Naive B cell (primary cell): ENCODE measurements at places on chromosomes 12 and 14.

DNA sequence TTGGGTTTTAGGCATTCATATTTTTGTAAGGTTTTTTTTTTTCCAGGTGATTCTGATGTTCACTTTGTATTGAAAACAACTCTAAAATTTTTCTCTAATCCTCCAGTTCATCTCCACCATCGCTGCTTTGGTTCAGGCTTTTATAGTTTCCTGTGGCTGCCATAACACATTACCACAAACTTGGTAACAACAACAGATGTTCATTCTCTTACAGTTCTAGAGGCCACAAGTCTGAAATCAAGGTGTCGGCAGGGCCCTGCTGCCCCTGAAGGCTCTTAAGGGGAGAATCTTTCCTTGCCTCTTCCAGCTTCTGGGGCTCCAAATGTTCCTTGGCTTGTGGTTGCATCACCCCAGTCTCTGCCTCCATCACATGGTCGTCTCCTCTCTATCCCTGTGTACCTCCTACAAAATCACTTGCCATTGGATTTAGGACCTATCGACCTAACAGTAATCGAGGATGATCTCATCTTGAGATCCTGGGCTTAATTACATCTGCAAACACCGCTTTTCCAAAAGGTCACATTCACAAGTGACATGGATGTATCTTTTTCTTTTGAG lies 55.2 kb downstream of the PELI2 start:
- peaks cover 14% of the 10 kb centered on the region for H3K36me3 ChIP-seq

- peaks cover 16% of the 10 kb centered on the region for H3K4me1 ChIP-seq
- H3K27me3 ChIP-seq: no peaks in the 10 kb centered on the region
- no peak overlapping the region for H3K27ac ChIP-seq
- no peak overlapping the region for H3K4me3 ChIP-seq
These were observed 104.6 kb downstream of the DAAM1 start for GRCh38 chr14:59292921-59293534.

- no peaks in the 10 kb centered on the region for H3K36me3 ChIP-seq
- no peaks in the 10 kb centered on the region for H3K4me1 ChIP-seq
- H3K27me3 ChIP-seq: peaks cover 8% of the 10 kb centered on the region
- no peak overlapping the region for H3K4me3 ChIP-seq
These were observed 5.7 kb upstream of the CLEC14A start for GRCh38 chr14:38261620-38262019.

DNA sequence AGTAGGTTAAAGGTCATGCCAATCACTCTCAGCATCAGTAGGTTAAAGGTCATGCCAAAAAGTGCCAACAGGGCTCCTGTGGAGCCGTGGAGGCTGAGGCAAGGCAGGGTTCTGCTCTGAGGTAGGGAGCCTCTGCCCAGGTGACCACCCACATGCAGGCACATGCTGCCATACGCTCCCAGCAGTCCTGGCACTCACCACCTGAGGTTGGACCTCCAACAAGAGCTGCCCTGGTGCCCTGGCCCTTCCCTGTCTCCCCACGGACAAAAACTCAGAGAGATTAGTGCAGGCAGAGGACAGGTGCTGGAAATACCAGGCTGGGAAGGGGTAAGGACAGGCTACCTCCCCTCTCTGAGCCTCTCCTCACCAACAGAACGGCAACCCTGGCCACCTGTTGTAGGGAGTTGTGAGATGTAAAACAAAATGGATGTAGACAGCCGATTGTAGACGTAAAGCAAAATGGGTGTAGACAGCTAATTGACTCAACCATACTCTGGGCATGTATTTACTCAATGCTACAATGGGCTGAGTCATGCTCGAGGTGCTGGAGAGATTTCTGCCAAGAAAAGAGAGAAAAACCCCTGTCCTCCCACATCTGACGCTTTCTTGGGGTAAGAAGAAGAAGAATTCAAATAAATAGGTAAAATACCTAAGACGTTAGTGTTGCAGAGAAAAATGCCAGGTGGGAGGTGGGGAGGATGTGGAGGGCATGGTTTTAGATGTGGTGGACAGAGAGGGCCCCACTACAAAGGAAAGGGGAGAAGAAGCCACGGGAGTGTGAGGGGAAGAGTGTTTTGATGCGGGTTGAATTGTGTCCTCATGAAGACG lies 32.4 kb downstream of the LTBP2 start:
- no peak overlapping the region for H3K27ac ChIP-seq
- H3K4me1 ChIP-seq: peaks cover 3% of the 10 kb centered on the region
- no peak overlapping the region for H3K4me3 ChIP-seq
- H3K27me3 ChIP-seq: peaks cover 17% of the 10 kb centered on the region

GRCh38 chr12:124687917-124688316 lies 120.5 kb upstream of the NCOR2 start:
- H3K36me3 ChIP-seq: no peaks in the 10 kb centered on the region
- H3K27ac ChIP-seq: no peak overlapping the region
- H3K27me3 ChIP-seq: peaks cover 28% of the 10 kb centered on the region
- H3K4me3 ChIP-seq: peak overlapping the region; percentile 53

DNA sequence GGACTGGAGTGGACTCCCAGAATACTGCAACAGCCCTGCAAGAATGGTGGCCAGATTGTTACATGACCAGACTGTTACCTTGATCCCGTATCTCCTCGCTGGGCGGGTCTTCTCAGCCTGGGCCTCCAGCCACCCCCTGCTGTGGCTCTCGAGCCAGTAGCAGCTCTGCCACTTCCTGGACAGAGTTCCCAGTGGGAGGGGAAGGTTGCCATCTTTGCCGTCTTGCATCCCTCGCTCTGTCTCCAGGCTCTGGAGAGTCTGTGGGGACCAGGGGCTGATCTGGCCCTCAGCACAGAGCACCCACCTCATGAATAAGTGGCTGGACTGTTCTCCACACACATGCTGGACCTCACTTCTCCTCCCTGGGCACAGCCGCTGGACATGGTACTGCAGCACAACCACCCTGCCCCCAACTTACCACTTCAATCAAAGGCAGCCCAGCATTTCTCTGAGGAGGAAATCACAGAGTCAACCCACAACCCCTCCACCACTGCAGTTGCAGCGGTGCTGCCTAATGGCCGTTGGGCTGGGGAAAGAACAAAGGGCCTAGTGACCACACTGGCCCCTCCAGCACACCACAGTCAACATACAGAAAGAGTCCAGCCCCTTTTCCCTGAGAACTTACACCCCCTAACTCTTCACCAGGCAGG lies 6.9 kb upstream of the KLRF1 start:
- H3K4me3 ChIP-seq: no peak overlapping the region
- no peak overlapping the region for H3K27ac ChIP-seq

DNA sequence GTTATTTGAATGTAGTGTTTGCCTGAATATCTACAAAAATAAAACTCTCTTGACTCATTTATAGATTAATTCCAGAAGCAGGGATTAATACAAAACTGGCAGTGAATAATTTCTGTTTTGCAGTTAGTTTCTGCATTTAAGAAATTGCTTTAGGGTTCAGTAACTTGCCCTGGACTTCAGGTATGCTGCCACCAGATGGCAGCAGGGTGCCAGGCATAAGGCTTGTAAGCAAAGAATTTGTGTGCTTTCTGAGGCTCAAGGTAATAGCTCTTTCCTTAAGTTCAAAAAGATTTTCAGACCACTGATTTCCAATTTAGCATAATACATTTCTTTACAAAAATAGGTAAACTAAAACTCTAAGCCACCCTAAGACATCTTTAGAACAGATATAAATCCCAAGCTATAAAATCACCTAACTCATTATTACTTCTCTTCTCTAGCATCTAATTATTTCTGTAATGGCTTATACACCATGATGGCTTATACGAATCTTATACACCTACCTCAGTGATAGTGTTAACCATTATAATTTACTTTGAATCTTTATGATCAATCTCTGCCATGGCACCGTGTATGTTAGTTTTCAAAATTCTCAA lies 398.3 kb downstream of the APAF1 start:
- peak; percentile 5 for DNase-seq
- H3K36me3 ChIP-seq: peaks cover 7% of the 10 kb centered on the region
- peaks cover 6% of the 10 kb centered on the region for H3K27me3 ChIP-seq
- peak overlapping the region; percentile 38 for H3K27ac ChIP-seq
- H3K4me3 ChIP-seq: no peak overlapping the region

DNA sequence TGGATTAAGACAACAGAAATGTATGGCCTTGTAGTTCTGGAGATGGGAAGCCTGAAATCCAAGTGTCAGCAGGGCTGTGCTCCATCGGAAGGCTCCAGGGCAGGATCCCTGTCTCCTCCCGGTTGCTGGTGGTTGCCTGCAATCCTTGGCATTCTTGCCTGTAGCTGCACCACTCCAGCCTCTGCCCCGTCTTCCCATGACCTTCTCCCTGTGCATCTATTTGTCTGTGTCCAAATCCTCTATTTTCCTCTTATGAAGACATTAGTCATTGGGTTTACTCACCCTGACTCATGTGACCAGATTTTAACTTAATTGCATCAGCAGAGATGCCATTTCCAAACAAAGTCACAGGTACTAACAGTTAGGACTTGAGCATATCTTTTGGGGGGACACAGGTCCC lies 15.1 kb downstream of the TUNAR start:
- H3K4me1 ChIP-seq: peaks cover 54% of the 10 kb centered on the region
- H3K36me3 ChIP-seq: no peaks in the 10 kb centered on the region
- DNase-seq: no peak
- H3K4me3 ChIP-seq: no peak overlapping the region
- no peak overlapping the region for H3K27ac ChIP-seq
- H3K27me3 ChIP-seq: peaks cover 16% of the 10 kb centered on the region

- no peaks in the 10 kb centered on the region for H3K36me3 ChIP-seq
- peaks cover 13% of the 10 kb centered on the region for H3K27me3 ChIP-seq
- no peak overlapping the region for H3K4me3 ChIP-seq
- H3K27ac ChIP-seq: no peak overlapping the region
- no peaks in the 10 kb centered on the region for H3K4me1 ChIP-seq
- no peak for DNase-seq
These were observed 12.5 kb upstream of the IFT81 start for GRCh38 chr12:110111476-110112334.

DNA sequence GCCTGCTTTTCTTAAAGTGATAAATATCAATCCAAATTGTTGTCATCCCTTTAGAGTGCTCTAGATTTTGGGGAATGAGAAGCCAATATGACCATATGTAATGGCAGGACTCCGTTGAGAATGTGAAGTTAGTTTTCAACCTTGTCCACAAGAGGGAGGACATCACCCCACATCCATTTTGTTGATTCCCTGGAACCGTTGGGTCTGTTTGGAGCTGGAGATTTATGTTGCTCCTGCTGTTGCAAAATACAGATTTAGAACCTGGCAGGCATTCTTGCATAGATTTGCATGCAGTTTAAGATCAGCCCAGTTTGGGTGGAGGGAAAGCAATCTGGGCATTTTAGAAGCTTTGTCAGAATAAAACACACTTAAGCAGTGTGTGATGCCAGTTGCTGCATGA lies 620.1 kb downstream of the NRXN3 start:
- DNase-seq: no peak
- no peaks in the 10 kb centered on the region for H3K36me3 ChIP-seq
- H3K27ac ChIP-seq: no peak overlapping the region
- no peak overlapping the region for H3K4me3 ChIP-seq
- H3K4me1 ChIP-seq: no peaks in the 10 kb centered on the region
- no peaks in the 10 kb centered on the region for H3K27me3 ChIP-seq

- no peak overlapping the region for H3K27ac ChIP-seq
- H3K4me3 ChIP-seq: no peak overlapping the region
- DNase-seq: no peak
These were observed 47.7 kb upstream of the CMKLR1 start for GRCh38 chr12:108386709-108387360.

DNA sequence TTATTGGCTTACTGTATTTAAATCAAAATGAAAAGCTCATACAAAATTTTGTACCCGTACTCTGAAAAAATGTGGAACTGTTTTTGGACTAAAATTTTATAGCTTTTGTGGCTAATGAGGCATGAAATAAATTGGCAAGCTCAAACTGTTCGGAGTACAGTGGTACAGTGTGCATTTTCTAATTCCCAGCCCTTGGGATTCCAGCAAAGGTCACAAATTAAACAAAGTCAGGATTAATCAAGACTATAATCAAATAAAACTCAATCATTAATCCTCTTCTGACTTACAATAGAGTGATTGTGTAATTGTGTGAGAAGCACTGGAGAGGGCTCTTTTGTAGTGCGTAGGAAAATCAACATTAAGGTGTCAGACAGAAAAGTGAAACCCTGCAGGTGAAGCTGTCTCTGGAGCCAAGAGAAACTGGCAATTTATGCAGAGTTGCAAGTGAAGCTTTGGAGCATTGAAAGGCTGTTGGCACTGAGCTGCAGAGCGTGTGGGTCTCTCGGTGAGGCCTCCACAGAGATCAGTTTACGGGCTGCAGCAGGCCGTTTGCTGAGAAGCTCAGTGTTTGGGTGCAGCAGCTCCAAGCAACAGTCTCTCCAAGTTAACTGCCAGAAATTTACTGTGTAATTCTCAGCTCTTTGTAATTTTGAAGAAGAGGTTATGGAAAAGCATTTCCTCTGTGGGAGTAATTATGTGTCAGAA lies 275.9 kb downstream of the FBXL14 start:
- H3K27ac ChIP-seq: no peak overlapping the region
- peaks cover 15% of the 10 kb centered on the region for H3K36me3 ChIP-seq
- no peak overlapping the region for H3K4me3 ChIP-seq
- no peak for DNase-seq
- H3K4me1 ChIP-seq: peaks cover 8% of the 10 kb centered on the region
- H3K27me3 ChIP-seq: no peaks in the 10 kb centered on the region
